SK-N-SH (cell line): ENCODE measurements at places on chromosomes 5 and 9. TPM values are rescaled to one million over a fixed set of nuclear protein-coding genes. Genes with fewer than 3 reads are reported as not detected.

The VCAN gene
- 142 and 147 TPM in 2 replicates for polyA plus RNA-seq

The NME5 gene
- 3.7 and 4.1 TPM in 2 replicates for polyA plus RNA-seq

The LECT2 gene
- 0.18 and 0.60 TPM in 2 replicates for polyA plus RNA-seq

The GABRA6 gene
- 0.10 TPM in 2 replicates for polyA plus RNA-seq

The THBS4 gene
- 0.58 and 1.1 TPM in 2 replicates for polyA plus RNA-seq

The UBE2B gene
- 24.3 and 28.0 TPM in 2 replicates for polyA plus RNA-seq

The CDKN2B gene
- polyA plus RNA-seq = 6.3 and 6.4 TPM in 2 replicates

The GMCL2 gene
- not detected in 2 replicates for polyA plus RNA-seq
